Stimulated activated CD8-positive, alpha-beta memory T cell treated with anti-CD3 and anti-CD28 coated beads, Interleukin-4, amount 100 ng/mL, for 1 hour (primary cell): ENCODE measurements at places on chromosomes 2 and 18.

GRCh38 chr2:186645999-186646398 is 47.9 kb upstream of the FAM171B start:
- no peak for DNase-seq

GRCh38 chr2:45134014-45134413 is 124.8 kb upstream of the SIX2 start:
- no peak for DNase-seq

DNA sequence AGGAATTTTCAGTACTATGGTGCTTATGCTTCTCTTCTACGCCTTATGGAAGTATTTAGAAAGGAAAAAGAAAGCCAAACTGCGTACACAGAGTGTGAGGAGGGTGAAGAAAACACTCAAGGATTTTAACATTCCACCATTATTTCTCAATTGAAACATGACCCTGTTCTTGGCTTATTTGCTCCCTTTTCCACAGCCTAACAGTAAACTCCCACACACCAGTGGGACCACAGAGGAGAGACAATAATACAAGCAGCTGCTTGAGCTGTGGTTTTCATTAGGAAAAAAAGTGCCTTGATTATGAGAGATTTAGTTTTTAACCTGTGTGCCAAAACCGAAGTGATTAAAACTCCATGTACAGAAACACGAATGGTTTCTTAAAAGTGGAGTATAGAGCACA is 134.3 kb downstream of the MEP1B start:
- DNase-seq = no peak

GRCh38 chr2:102111823-102112222 is 30.7 kb upstream of the IL1R1 start:
- DNase-seq = no peak

- no peak for DNase-seq
Measured at GRCh38 chr2:216635171-216635570, 2.0 kb downstream of the IGFBP2 start.

DNA sequence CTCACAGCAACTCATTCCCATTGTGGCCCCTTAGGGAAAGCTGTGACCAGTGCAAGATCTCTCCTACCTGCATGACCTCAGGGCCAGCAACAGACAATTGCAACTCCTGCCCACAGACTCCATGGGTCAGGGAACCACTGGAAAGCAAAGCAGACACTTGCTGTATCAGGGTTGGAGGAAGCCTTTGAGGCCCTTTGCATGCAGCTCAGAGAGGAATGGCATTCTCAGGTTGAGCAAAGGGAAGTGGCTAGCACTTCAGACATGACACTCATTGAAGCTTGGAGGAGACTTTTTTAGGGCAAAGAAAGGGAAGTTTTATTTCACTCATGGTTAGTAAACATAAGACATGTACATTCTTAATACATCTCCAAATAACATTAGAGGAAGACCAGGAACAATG is 22.1 kb downstream of the IL1F10 start:
- DNase-seq = no peak

GRCh38 chr2:96142217-96143113 is 2.8 kb downstream of the DUSP2 start:
- DNase-seq = peak; percentile 58

GRCh38 chr2:21710031-21710430 is 586.3 kb downstream of the TDRD15 start:
- DNase-seq = no peak

- no peak for DNase-seq
Measured at GRCh38 chr2:206556357-206556949, 85.8 kb upstream of the FAM237A start.

GRCh38 chr2:28068088-28068487 is 177.6 kb downstream of the BABAM2 start:
- DNase-seq = no peak

DNA sequence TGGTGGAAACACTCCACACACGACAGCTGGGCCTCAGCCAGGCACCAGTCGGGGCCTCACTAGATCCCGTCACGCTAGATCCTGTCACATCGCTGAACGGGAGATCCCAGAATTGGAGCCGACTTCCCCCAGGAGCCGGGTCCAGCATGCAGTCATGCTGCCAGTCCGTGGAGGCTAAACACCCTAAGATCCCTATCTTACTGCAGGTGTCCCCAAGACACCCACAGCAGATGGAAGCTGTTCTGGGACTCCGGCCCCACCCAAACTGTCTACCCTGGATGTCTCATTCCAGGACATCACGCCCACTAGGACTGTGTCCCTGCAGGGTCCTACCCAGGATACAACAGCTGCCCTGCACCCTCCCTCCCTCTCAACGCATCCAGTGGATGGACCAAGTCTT is 23.4 kb downstream of the ZNF516 start:
- no peak for DNase-seq

DNA sequence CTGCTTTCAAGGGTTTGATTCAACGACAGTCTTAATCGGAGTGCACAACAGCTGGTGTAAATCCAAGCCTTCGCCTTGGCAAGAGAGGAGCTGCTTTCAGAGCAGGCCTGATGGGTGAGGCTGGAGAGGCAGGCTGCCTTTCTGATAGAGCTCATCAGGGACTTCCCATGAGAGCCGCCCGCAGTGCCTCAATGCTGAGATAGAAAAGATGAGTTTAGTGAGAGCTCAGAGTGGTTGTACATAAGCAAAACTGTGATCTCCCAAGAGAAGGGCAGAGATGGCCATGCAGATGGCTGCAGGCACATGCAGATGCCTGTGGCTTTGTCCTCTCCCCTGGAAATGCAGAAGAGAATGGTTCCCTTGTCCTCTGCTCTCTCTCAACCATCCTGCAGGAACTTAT is 122.1 kb downstream of the ARL4C start:
- no peak for DNase-seq

- no peak for DNase-seq
Measured at GRCh38 chr2:59150217-59150849, 909.2 kb upstream of the FANCL start.

- no peak for DNase-seq
Measured at GRCh38 chr2:190646780-190647522, 1.9 kb upstream of the NAB1 start.
